ENCODE measurements at places on chromosomes 13 and 19.

GRCh38 chr19:4446704-4447200, 10.8 kb downstream of the UBXN6 start:
- no peak for DNase-seq

- no peak for DNase-seq
Measured at GRCh38 chr13:91609353-91609752, 210.9 kb downstream of the GPC5 start.

DNA sequence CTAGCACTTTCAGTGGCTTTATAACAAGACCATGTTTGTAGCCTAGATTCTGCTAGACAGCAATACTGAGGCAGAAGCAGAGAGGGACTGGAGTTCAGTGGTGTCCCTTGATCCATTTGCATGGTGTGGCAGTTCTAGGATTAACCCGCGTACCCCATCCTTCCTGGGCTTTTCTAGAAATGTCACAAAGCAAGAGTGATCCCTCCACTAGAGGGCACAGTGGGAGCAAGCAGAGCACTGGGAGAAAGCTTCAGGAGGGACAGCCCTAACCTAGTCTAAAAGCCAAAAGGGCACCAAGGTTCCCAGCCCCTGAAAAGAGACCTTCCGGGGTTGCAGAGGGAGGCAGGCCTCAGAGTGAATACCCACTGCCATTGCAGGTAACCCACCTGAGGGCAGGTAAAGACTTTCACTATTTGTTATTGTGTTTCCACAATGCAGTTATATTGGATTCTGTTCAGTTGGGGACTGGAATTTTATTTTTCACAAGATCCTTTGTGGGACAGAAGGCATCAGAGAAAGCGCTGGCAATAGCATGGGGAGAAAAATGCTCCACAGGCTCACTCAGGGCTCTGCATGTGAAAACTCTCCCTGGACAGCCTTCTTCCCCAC, 170.6 kb downstream of the FLT1 start:
- DNase-seq = no peak

GRCh38 chr13:49494645-49495044, 1.1 kb upstream of the PHF11 start:
- DNase-seq = no peak

DNA sequence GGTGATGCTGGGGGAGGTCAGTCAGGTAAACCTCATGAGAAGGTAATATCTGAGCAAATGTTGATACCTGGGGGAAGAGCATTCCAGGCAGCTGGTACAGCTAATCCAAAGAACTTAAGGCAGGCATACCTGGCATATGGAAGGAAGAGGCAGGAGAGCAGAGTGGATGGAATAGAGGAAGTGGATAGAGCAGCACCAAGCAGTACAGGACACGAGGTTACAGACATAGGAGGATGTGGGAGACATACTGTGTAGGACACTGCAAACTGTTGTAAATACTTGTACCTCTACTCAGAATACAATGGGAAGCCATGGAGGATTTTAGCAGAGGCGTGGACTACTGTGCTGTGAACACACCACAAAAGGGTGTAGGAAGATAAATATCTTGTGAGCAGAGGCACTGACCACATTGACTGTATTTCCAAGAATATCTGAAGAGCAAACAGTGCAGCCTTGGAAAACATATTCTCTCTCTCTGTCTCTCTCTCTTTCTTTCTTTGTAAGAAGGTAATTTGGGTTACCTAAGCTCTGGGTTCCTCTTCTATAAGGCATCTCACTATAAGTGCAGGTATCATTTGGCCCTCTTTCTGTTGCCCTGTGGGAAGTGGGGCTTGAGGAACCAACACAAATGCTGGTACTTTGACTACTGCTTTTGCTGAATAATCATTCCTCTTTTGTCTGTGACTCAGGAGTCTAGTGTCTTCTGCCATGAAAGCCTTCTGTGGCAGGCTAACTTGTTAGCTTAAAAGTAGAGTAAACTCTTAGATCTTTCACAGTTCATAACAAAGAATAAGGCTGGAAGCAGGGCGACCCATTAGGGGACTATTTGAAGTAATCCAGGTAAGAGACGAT, 238.0 kb downstream of the VWA8 start:
- DNase-seq = no peak

GRCh38 chr13:76879203-76879882, 6.9 kb downstream of the KCTD12 start:
- DNase-seq = no peak

DNA sequence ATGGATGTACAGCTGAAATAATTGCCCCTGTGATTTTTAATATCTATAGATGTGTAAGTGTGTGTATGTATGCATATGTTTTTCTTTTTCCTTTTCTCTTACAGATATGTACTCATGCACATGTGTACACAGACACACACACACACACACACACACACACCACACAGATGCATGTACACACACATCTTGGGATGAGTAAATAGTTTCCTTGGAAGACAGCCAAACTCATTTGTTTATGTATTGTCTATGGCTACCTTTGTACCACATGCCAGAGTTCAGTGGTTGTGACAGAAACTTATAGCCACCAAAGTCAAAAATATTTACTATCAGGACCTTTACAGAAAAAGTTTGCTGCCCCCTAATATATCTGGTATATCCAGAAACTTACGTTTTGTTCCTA, 192.6 kb downstream of the MAB21L1 start:
- no peak for DNase-seq

DNA sequence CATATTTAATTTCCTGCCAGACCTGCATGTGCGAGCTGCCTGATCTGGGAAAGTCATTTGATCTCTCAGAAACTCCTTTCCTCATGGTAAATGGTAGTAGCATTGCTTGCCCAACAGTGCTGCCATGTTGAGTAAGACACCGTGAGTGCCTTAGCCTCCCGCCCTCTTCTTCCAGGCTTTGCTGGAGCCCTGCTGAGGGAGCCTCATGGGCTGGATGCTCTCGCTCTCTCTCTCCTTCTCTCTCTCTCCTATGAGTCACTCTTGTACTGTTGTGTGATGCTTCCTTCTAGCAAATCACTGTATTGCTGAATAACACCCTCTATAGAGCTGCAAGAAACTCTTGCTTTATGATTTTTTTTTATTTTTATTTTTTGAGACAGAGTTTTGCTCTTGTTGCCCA, 365.5 kb downstream of the UQCRFS1 start:
- no peak for DNase-seq

DNA sequence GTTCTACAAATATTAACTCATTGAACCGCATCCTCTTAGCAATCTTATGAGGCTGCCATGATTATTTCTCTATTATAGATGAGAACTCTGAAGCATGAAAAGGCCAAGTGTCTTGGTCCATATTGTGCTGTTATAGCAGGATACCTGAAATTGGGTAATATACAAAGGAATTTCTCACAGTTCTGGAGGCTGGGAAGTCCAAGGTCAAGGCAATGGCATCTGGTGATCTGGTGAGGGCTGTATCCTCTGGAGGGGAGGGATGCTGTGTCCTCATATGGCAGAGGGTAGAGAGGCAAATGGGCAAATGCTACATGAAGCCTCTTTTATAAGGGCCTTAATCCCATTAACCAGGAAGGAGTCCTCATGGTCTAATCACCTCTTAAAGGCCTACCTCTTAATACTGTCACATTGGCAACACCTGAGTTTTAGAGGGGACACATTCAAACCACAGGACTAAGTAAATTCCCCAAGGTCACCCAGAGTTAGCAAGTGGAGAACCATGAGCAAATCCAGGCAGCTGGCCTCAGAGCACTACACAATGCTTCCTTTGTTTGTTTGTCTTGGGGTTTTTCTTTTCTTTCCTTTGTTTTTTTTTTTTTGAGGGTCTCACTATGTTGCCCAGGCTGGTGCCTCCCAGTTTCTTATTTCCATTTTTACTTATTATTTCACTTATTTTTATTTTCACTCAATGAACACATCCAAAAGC, 55.9 kb upstream of the LATS2 start:
- no peak for DNase-seq

DNA sequence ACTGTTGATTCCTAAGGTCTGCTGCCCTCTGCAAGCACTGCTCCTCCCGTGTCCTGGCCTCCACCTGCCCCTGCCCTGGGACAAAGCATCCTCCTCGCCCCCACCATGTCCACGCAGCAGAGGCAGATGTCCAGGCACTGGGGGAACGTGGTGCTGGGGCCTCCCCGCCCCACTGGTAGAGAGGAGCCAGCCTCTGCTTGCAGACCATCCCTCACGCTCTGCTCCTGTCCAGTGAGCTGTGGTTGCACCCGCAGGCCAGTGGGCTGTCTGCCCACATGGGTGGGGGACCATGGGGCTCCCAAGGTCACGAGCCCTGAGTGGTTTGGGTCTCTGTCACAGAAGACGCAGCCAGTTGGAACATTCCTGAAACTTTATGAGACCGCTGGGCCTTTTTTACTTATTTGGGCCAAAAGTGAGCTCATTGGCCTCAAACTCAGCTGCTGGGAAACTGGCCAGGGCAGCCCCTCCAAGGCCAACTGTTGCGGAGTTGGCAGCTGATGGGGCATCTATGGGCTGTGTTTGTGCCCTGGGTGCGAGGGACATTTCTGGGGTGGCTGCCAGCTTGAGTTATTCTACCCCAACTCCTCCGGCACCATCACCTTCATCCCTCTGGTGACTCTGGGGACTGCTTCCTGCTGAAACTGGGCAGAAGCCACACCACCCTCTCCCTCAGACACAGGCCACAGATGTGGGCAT, 64.8 kb upstream of the F7 start:
- DNase-seq = no peak

DNA sequence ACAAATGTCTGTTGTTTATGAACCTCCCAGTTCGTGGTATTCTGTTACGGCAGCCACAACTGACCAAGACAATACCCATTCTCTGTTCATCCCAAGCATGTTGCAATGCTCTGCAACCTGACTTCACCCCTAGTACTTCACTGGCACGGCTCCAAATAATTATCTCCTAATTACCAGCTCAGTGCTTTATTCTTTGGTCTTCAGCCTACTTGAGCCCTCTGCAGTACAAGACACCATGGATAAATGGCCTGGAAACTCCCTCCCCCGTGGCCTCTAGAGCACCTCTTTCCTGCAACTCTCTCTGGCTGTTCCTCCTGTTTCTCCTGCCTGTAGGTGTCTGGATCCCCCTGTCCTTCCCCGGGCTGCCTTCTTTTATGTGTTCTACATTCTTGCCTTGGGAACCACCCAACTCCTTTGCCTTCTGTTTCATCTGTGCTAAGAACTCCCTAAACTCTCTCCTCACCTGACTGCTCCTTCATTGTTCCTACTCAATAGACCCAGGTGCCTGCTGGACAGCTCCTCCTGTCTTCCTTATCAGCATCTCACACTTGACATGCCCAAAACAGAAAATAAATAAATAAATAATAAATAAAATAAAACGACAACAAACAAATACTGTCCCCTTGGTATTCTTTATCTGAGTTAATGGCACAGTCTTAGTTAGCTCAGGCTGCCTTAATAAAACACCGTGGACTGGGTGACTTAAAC, 200.4 kb upstream of the IPO5 start:
- no peak for DNase-seq

DNA sequence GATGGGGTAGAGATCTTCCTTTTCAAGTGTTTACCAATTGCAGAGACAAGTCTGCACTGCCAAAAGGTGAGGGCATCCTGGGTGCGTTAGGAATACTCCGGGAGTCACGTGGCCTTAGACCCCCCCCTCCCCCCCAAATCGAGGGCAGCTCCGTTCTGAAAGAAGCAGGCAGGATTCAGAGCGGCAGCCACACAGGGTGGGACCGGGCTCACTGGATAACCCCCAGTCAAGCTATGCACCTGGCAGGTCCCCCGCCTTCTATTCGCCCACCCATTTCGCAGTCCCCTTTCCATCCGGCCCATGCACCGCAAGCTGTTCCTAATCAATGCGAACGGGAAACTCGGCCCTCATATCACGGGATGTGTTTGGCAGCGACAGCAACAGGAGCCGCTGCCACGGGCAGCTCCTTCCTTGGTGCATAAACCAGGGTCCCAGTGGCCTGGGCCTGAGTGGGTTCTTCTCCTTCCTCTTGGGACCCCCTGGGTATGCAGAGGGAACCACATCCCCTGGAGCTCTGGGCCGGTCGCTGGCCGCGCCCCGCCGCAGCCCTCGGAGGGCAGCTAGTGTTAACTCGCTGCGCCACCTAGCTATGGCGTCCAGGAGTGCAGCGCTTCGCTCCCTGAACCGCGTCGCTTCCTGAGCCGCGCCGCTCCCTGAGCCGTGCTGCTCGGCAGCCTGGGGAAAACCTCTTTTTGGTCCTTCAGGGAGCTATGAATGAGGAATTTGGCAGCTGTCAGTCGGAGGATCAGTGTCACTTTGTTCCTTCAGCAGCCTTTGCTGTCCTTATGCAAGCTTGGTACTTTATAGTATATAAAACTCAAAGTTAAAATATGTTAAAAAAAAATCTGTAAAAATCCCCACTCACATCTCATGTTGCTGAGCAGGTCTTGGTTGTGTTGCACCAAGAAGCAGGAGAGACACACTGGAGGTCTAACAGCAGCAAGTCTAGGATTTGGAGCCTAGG, 41.4 kb downstream of the LYL1 start:
- peak; percentile 89 for DNase-seq

DNA sequence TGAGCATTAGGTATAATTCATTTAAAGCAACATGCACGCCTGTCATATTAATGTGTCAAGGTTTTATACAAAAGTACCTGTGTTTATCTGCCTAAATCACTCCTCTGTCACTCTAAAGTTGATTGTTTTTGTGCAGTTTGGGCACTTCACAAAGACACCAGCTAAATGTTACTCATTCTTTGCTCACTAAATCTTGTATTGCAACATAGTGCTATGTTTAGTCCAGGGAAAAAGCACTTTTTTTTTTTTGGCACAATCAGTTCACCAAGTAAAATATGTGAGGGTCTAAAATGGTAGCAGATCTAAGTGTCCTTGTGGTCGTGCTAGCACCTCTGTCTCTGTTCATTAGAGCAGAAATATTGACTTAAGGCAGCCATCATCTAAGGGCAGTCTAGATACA, 2526.7 kb upstream of the PCDH20 start:
- DNase-seq = no peak

- no peak for DNase-seq
Measured at GRCh38 chr19:54646331-54646841, 16.1 kb downstream of the LILRB1 start.

DNA sequence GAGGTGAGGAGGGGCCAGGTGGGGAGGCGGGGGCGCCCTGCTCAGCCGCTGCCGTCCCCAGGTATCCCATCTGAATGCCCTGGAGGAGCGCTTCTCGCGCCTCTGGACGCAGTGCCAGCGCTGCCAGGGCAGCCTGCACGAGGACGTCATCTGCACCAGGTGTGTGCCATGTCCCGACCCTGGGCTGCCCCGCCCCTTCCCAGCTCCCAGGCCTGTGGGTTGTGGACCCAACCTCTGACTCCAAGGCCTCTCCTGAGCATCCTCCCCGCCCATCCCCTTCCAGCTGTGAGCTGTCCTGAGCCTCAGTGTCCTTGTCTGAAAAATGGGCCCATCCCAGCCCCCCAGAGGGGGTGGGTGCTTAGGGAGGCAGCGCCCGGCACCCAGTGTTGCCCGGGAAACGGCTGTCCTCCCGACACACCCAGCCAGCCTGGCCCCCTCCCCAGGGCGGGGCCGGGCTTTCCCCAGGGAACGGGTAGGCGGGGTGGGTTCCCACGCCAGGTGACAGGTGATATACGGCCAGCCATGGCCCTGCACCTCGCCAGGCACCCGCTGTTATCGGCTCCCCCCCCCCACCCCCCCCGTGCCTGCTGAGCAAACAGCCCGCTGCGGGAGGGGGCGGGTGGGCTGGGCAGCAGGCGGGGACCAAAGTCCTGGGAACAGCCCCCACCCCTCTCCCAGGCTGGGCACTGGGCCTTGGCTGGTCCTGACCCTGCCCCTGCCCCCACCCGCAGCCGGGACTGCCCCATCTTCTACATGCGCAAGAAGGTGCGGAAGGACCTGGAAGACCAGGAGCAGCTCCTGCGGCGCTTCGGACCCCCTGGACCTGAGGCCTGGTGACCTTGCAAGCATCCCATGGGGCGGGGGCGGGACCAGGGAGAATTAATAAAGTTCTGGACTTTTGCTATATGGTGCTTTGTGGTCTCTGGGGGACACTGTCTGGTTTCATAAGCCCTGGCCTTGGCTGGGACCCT, 1.3 kb upstream of the SPIB start:
- DNase-seq = no peak

- peak; percentile 89 for DNase-seq
Measured at GRCh38 chr19:46614114-46614722, 10.7 kb downstream of the PTGIR start.
